Right renal cortex interstitium (tissue), 3 donors: ENCODE measurements at places on chromosomes 4 and X. TPM values are rescaled to one million over a fixed set of nuclear protein-coding genes. Genes with fewer than 3 reads are reported as not detected.

DNA sequence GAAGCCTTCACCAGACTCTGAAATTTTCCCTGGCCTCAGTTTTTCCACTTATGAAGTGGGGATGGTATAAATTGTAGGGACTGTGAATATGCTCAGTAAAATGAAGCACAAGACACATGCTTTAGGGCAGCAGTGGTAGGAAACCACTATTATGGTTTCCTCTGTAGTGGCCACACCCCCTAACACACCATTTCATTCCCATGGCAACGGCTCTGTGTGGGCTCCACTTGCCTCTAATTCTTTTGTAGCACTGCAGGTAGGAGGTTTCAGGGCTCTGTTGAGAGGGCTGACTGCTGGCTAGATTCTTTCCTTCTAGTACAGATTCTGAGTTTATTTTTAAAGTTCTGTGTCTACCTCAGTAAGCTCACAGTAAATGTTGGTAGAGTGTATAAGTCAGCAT lies 3.5 kb upstream of the VMA21 start:
- no peak for DNase-seq

- DNase-seq: no peak
Measured at GRCh38 chr4:174375422-174375821, 91.7 kb downstream of the CEP44 start.

DNA sequence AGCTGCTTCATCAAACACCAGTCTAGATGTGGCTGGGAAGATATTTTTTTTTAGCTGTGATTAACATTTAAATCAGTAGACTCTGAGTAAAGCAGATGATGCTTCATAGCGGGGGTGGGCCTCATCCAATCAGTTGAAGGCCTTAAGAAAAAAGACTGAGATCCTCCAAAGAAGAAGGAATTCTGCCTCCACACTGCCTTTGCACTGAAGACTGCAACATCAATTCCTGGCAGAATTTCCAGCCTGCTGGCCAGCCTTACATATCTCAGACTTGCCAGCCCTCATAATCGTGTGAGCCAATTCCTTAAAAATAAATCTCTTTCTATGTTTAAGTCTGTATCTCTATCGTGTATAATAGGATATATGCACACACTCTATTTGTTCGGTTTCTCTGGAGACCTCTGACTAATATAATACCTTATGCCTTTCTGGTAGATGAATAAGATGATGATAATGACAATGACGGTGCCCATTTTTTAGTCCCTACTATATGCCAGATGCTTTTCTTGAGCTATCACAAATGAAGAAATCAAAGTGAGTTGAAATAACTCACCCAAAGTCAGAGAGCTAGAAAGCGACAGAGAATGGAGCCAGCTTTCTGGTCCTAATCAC lies 66.1 kb upstream of the SOD3 start:
- DNase-seq: no peak

- DNase-seq: no peak
Measured at GRCh38 chr4:11743236-11743635, 314.5 kb upstream of the HS3ST1 start.

DNA sequence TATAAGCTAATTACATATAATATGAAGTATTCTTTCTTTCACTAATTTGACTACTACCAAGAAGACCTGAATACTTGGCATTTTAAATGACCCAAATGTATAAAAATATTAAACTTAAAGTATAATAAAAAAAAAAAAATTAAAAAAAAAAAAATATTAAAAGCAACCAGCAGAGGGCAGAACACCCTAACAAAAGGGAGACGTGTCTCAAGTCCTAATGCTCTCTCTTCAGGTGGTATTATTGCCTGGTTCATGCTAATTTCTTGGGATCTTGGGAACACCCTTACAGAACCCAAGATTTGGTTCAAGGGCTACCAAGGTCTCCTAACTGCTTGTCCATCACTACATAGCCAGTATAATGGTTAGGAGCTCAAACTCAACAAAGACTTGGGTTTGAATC lies 754.8 kb downstream of the RAB28 start:
- no peak for DNase-seq

GRCh38 chr4:6974138-6974848 lies 64.7 kb downstream of the TBC1D14 start:
- peak; percentile 82 for DNase-seq

DNA sequence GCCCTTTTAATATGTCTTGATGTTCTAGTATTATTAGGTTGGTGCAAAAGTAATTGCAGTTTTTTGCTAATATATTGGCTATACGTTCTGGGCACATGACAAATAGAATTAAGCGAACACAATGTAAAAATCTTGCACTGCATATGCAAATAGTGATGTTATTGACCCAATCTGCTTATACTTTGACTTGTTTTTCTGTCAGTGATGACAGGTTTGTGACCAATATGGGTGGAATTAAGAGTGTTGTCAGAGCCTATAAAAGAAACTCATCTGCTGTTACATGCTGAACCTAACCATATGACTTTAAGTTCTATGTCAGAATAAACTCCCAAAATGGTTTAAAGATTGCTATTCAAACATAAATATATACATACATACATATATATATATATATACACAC lies 30.7 kb upstream of the HPGD start:
- DNase-seq: no peak

DNA sequence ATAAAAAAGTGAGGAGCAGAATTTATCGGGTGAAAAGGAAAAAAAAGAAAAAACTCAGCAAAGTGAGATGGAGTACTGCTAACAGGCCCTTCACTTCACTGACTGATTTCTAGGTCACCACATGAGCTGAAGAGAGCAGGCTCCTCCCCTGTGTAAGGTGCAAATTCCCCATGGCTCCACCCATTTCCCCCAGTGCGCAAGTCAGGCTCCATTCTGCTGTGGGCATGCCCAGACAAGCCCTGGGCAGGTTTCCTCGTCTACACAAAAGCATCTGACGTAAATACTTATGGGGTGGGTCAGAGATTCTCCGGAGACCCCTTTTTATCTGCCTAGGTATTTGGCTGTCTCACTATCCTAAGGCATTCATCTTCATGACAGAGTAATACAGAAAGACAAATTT lies 157.9 kb downstream of the MAGEB5 start:
- no peak for DNase-seq

DNA sequence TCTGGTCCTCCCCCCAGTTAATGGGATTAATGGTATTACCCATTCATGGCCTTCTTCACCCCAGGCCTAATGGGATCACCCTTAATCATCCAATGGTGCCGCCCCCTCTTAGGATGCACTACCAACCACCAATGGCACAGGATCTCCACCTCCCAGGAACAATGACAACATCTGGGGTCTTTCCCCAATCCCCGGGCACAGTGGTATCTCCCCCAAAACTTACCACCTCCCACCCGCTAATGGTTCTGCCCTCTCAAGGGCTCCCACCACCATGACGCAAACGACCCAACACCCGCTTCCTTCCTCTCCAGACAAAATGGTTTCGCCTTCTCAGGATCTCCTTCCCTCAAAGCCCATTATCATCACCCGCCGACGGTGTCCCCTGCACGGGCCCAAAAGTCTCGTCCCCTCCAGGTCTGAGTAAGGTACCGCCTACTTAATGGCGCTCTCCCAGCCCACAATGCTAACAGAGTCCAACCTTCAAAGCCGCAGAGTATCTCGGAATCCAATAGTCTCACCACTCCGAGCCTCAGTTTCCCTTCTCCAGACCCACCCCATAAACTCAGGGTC lies 458 bp downstream of the GRIPAP1 start:
- DNase-seq: no peak

GRCh38 chr4:2977211-2978088 lies 14.1 kb downstream of the GRK4 start:
- no peak for DNase-seq

GRCh38 chrX:22125481-22125880 lies 93.4 kb downstream of the PHEX start:
- no peak for DNase-seq

HS3ST1 gene
- polyA plus RNA-seq: 1.1 TPM

GYPB gene
- 1.5 TPM for polyA plus RNA-seq

GAGE12J gene
- polyA plus RNA-seq: not detected

MAGEA1 gene
- polyA plus RNA-seq: not detected

CFAP47 gene
- polyA plus RNA-seq: 0.46 TPM
